ENCODE measurements at places on chromosomes 2 and 18.

- DNase-seq: no peak
Observed at GRCh38 chr2:179435000-179435399, 170.4 kb upstream of the SESTD1 start.

DNA sequence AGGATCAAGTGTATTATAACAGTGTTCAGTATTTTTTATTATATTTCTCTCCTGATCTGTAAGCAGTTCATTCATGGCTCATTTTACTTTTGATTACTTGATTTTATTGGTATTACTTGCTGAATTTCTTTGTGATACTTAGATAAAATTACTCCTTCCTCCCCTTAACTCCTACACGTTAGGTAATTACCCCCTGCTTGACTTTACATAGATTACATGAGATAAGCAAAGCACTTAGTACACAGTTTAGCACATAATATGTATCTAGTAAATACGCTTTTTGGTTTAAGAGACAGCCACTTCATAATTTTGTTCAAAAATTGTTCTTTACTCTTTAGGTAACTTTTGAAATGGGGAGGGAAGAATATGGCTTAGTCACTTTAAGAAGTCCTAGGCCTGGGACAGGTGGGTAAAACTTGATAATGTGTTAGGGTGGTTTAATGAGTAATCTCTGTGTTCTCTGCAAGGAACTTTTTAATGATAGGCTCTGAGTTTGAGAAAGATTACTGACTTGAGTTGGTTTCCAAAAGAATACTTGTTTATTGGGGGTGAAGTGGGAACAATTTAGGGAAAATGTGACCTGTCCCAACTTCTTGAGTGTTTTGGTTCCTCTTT, 80.9 kb downstream of the NCOA1 start:
- no peak for DNase-seq

DNA sequence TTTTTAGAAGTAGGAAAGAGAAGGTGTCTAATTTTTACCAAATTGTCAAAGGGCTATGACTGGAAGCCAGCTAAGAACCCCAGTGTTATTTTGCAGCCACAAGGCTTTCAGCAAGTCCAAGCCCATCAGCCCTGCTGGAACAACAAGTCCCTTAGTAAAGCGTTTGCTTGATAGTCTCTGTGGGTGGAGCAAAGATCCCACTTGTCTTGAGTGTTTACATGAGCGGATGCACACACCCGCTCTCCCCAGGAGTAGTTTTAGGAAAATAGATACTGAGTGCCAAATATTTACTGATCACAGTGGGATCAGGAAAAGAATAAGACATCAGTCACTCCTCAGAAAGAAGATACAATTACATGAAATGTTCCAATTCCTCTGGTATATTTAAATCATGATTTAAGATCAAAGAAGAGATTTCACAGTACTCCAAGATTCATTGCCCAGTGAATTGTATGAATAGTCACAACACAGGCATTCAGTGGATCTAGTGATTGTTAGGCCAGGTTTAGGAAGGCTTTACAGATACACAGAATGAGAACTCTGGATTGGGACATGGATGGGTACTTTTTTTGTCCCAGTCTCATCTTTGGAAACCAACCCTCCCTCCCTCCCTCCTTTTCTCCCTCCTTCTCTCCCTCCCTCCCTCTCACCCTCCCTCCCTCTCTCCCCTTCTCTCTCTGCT, 514.9 kb downstream of the PTPRM start:
- DNase-seq: no peak

DNA sequence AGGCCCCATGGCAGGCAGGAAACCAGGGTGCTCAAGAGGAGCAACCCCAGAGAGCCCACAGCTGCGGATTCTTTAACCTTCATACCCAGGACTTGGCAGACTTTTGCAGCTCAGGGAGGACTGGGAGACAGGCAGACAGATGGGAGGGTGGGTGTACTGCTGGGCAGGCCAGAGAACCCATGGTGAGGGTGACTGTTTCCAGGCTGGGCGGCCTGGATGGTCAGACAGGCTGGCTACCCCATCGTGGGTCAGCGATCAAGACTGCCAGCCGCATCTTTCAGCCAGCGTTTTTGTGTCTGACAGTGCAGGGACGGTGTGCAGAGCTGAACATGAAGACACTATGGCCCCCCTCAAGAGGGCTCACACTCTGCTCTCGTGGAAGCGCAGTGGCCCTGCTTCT, 82.2 kb downstream of the MARCO start:
- DNase-seq: no peak

DNA sequence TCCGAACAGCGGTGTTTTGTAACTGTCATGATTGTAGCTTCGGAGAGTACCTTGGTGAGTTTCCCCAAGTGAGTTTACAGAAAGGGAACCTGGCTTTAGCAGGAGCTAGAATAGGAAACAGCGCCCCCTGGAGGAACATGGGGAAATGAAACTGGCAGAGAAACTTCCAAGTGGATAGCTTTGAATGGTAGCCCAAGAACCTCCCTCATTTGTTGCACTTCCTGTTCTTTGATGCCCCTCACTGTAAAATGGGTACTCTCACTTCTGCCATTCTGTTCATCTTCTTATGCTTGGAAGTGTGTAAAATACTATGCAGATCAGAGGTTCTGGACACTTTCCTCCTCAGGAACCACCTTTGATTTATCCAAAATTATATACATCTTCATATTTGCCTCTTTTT, 36.2 kb downstream of the CHST10 start:
- peak; percentile 88 for DNase-seq

DNA sequence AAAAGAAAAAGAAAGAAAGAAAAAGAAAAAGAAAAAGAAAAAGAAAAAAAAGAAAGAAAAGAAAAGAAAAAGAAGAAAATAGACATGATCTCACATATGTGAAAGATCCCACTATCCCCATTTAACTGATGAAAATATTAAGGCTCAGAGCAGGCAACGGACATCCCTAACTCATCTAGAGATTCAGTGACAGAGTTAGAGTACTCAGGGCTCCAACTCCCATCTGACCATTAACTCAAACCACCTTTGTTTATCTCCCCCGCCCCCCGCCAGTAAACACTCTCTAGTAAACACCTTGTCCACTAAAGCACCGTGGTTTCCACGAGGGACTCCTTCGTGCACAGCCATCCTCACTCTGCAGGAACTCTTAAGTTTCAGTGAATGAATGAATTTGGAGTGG, 142.9 kb downstream of the TGIF1 start:
- DNase-seq: no peak

DNA sequence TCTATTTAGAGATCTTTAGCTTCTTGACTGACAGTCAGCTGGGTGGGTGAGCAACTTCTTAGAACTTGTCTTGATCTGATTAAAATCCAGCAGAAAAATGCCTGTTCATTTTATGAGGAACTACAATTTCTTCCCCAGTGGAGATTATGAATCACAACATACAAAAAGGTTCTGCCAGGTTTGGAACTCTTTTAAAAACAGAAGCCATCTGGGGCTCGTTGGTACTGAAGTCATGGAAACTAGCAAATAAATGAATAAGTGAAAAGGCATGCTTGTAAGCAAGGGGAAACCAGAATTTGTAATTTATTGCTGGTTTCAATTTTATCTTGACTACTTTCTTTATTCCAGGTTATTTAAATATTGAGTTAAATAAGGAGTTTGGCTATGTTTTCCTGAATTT, 767.4 kb downstream of the MBD2 start:
- no peak for DNase-seq

GRCh38 chr18:31329787-31330438, 12.0 kb downstream of the DSG1 start:
- DNase-seq: no peak

DNA sequence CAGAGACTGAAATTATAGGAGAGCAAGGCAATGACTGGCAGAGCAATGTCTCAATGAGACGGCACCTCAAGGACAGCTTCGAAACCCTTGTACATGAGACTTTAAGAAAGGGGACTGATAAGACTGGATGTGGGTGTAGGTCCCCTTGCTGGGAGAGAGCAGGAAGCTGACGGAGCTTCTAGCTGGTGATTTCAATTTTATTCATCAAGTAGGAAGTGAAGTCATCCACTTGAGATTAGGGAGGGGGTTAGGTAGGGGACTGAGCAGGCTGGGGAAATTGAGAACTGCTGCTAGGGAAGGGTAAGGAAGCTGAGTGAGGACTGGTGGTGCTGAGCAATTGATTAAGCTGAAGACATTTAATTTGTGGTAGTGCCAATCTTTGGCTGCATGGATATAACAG, 99.5 kb upstream of the ITGB6 start:
- no peak for DNase-seq

DNA sequence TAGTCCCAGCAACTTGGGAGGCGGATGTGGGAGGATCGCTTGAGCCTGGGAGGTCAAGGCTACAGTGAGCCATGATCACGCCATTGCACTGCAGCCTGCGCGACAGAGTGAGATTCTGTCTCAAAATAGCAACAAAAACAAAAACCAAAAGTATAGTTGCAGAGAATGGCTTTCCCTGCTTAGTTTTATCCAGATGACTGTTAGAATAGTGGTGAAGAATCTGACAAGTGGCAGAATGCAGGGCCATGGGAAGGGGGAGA, 53.8 kb downstream of the NEDD4L start:
- DNase-seq: no peak

GRCh38 chr18:58977223-58977622, 112.5 kb downstream of the ZNF532 start:
- no peak for DNase-seq

DNA sequence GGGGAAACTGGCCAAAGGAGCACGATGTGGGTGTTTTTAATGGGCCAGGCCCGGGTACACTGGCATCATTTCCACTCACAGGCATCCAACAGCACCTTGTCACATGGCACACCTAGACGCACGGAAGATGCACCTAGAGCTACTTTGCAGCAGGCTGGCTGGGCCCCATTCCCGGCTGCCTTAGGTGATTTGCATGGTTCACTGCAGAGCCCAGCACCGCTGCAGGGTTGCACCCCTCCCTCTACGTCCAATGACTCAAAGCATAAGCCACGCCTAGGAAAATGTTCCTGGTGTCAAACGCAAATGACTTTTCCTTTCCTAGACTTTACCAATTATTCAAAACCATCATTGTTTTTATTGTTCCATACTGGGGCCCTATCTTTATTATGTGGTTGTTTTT, 222.9 kb downstream of the EIPR1 start:
- no peak for DNase-seq

DNA sequence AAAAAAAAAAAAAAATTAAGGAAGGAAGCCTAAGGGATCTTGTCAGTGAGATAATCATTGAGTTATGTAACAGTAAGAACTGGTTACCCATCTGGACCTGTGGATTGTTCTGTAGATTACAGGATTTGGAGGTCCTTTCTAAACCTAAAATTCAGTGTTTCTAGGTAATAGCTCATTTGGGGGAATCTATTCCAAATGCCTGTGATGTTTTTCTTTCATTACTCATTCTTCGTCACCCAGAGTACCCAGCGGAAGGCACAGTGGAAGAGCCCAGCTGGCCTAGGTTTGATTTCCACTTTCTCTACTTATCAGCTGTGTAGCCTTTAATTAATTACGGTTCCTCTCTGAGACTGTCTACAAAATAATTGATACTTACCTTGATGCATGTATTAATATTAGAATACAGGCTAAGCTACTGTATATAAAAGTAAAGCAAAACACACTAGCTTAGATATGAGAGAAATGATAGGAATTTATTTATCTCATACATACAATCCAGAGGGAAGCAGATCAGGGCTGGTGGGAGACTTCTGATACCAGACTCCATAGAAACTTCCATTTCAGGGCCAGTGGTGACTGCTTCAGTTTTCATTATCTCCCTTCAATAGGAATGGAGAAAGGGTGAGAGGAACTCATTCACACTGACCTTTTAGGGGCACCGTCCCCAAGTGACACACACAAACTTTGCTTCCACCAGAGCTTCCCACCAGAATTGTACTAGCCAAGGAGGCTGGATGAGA, 115.8 kb upstream of the NOSTRIN start:
- DNase-seq: no peak

GRCh38 chr2:218853766-218854165, 5.8 kb upstream of the WNT6 start:
- DNase-seq: peak; percentile 50

GRCh38 chr2:140085674-140086073, 1305.5 kb upstream of the NXPH2 start:
- no peak for DNase-seq

- no peak for DNase-seq
Observed at GRCh38 chr2:171723716-171724683, 36.7 kb downstream of the DYNC1I2 start.

DNA sequence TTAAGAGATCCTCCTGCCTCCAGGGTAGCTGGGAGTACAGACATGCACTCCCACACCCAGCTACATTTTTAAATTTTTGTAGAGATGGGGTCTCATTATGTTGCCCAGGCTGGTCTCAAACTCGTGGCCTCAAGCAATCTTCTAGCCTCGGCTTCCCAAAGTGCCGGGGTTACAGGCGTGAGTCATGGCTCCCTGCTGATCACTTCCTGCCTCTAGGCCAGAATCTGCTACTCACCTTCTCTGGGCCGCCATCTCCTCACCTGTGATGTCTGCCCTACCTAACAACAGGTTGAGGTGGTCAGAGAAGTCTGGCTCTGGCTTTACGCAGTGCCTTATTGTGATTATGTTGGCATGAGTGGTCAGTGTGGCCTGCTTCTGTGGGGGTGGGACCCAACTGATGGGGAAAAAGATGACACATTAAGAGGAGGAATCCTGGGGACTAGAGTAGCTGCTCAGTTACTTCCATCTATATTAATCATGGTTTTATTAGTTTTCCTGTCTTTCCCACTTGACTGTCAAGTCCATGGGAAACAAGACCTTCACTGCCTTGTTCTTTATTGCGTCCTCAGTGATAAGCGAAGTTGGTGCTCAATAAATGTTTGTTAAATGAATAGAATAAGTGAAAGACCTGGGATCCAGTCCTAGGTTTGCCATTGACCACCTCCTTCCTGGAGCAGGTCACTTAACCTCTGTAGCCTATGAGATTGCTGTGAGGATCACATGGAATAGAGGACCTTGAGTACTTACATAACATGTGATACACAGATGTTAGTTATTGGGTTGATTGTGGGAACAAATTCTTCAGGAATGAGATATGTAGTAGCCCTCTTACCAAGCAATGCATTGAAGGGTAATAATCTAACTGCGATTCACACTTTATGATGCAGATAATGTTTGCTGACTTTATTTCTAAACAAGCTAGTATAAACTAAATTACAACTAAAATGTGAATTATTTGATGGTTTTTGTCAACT, 15.7 kb downstream of the KCTD1 start:
- no peak for DNase-seq

DNA sequence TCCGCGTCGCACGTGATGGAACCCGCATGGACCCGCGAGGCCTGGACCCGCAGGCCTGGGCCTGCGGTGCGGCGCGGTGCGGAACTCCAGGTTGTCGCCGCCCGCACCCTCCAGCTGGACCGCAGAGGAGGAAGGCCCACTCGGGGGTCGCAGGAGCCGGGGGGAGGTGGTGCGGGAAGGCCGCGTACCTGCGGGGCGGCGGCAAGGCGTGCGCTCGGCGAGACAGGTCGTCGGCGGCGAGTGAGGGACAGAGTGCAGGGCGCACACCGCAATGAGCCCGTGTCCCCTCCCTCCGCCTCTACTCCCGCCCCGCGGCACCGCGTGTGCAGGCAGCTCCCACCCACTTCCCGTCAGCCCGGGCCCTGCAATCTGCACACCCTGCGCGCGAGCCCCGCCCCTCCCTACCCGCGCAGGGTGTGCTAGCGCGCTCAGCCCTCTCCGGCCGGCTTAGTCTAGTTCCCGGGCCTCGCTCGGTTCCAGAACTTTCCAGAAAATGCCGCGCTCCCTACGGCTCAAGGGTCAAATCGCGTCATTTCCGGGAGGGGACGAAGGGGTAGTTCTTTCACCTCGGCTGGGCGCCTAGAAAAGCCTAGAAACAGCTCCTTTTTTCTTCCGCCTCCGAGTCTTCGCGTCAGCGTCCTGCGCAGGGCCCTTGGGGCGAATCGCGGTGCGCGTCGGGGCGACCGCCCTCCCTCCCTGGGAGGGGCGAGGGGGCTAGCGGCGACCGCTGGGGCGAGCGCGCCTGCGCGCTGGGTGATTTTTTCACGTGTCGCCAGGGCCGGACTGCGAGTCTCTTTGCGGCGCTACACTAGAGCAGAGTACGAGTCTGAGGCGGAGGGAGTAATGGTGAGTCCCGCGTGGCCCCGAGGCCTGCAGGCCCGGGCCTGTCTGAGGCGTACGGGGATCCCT, at the start of the genes HSPD1 and HSPE1:
Gene HSPD1 (minus strand): TSS at position 247 of the 909 bp plus-strand sequence. CDS start 992 bp downstream, outside the sequence.
Gene HSPE1 (plus strand): TSS at position 786 of the 909 bp plus-strand sequence. CDS start 58 bp downstream, at position 844.
- peak; percentile 99 for DNase-seq

Measured in sigmoid colon (tissue), 7 donors.